Posterior cingulate gyrus (tissue), 11 donors: ENCODE measurements at places on chromosomes 1 and 21.

GRCh38 chr1:67719329-67720196 lies 34.6 kb downstream of the GADD45A start:
- no peak for DNase-seq

DNA sequence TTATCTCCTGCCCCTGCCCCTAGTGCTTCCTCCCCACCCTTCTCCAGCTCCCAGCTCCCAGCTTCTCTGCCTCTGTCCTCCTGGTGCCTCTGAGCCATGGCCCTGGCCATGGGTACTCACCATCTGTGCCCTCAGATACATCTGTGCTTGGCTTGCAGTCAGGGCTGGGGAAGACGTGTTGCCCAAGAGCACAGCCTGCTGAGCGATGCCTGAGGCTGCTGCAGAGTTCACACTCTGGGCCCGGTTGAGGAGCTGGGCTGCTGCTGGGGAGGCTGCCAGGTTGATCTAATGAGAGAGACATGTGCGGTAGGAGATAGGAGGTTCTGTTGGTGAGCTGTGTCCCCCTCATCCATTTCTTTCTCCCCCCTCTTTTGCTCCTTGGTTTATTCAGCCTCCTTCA lies 49.4 kb upstream of the A3GALT2 start:
- no peak for DNase-seq

- no peak for DNase-seq
These were observed 1.4 kb downstream of the DVL1 start for GRCh38 chr1:1347663-1348419.

- no peak for DNase-seq
These were observed 10.1 kb downstream of the RBP7 start for GRCh38 chr1:10007169-10007568.

DNA sequence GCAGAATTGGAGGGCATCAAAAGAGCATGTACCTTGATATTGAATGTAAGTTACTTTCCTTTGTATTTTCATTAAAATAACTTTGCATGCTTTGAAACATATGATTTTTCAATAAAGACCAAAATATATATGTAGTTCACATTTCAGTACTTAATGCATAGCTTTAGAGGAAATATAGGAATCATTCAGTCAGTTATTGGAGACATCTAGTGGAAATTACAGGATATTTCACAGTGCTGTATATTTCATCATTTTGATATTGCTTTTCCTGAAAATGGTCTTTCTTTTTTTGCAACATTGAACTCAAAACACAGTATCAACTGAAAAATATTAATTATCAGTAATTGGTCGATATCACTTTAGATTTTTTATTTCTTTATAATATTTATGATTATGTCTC lies 375.8 kb downstream of the NCAM2 start:
- DNase-seq = no peak

- DNase-seq = no peak
These were observed 119.1 kb upstream of the FGGY start for GRCh38 chr1:59177756-59178155.

GRCh38 chr1:205791568-205792180 lies 16.4 kb upstream of the RAB29 start:
- peak; percentile 84 for DNase-seq

DNA sequence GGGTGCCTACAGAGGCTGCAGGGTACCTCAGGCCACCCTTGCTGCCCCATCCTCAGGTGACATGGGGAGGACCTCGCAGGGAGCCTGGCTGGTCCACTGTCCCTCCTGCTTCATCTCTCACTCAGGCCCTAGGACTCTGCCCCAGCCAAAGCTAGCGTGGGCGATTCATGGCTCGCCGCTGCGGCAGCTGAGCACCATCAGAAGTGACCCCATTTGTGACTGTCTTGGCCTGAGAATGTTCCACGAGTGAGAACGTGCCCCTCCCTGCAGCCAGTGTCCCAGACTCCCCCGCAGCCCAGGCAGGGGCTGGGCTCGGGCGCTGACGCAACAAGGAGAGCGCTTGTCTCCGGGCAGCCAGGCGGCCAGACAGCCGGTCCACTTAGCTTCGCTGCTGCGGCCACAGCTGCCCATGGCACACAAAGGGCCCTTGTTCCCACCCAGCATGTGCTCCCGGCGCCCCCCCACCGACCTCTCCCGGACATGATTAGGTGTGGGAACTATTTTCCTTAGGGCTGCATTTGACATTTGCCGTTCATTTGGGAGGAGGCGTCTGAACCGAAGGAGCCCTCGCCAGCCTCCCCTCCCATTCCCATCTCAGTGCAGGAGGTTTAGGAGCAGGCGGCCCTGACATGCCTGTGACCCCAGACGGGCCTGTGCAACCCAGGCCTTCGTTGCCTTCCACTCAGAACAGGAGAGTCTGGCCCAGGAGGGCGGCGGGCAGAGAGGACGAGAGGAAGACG lies 19.3 kb upstream of the POFUT2 start:
- peak; percentile 93 for DNase-seq

- no peak for DNase-seq
These were observed 13.6 kb downstream of the FAM177B start for GRCh38 chr1:222750651-222751050.

DNA sequence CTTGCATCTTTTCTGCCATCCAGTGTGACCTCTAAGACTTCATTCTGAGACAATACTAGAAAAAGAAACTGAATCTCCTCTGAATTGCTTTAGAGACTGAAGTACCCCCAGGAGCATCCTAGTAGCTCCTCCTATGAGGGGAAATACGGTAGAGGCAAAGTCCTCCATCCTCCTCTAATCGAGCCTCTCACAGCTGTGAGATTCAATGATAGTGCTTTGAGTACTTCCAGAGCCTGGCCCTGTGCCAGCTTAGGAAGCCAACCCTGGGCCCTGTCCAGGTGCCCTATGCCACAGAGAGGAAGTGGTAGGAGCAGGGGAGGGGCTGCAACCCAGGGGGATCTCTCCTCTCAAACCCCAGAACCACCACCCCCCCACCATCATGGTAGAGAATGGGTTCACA lies 10.7 kb downstream of the RORC start:
- no peak for DNase-seq

GRCh38 chr1:24418898-24419628 lies 3.5 kb downstream of the NIPAL3 start:
- peak; percentile 55 for DNase-seq

DNA sequence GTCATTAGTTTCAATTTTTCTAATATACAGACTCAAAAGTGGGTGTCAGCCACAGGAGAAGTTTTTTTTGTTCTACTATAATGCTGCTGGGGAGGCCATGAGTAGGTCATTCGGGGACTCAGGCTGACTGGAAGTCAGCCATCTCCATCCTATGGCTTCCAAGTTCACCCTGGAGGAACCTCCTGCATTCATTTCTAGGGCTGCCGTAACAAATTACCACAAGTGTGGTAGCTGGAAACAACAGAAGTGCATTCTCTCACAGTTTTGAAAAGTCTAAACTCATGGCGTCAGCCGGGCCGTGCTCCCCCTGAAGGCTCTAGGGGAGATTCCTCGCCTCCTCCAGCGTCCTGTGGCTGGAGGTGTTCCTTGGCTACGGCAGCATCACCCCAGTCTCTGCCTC lies 17.7 kb downstream of the AGT start:
- DNase-seq = no peak

GRCh38 chr1:22636927-22637326 lies 499 bp downstream of the C1QA start:
- no peak for DNase-seq

DNA sequence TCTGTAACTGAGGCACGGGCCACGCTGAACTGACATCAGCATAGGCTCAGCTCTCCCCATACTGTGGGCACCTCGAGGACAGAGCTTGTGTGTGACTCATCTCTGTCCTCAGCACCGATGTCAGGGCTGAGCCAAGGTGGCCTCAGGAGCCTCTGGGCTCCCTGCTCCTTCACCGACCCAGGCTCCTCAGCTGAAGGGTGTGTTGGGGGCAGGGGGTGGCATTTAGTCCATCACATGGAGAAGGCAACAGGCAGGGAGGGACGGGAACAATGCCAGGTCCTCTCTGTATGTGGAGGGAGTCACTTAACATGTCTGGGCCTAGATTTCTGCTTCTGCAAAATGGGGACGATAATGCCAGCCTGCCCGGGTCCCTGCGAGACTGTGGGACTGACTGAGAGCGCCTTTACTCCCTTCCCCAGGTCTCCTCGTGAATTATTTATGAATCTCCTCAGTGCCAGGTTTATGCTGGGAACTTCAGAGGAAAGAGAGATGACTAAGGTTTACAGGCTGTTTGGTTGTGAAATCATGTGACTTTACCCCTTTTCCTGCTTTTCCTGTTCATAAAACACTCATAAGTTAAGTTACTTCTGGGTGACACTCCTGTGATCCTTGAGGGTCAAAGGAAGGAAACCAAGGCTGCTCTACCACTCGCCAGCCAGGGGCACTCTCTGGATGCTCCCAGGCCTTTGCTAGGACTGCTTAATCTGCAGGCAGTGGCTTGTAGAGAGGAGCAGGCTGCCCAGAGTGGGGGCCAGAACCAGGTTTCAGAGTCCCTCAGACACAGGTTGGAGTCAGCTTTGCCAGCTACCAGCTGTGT lies 16.2 kb downstream of the TTC39A start:
- DNase-seq = no peak

DNA sequence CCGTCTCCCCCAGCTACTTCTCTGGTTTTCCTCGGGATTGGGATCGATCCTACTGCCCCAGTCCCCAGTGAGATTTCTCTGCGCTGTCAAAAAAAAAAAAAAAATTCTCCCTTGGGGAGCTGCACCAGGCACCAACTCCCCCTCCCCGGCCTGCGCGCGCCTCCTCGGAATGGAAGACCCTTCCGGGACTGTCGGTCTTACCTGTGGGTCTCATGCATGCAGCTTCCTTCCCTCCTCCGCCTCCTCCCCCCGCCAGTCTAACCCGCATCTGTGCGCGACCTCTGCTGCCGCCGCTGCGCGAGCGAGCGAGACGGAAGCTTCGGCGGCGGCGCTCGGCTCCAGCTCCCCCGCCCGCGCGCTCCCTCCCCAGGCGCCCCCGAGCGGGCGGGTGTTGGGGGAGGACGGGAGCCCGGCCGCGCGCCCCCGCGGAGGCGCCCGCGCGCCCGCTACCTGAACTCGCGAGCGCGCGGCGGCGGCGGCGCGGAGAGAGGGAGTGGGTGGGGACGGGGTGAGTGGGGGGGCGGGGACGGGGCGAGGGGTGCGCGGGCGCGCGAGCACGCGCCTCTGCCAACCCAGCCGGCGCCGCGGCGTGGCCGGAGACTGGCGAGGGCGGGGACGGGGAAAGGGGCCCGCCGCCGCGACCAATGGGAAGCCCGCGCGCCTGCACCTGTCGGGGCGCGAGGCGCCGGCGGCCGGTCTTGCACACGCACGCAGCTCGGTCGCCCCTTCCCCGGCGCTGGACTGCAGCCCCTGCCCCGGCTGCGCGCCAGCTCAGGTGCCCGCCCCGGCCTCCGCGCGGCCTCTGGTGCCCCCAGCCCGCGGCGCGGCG lies at the start of gene SUSD4:
SUSD4 (minus strand) TSS at position 321 of the 829 bp plus-strand sequence. CDS start 751 bp downstream, outside the sequence.
- DNase-seq = peak; percentile 51
